ENCODE measurements at places on chromosomes 7 and 10.

DNA sequence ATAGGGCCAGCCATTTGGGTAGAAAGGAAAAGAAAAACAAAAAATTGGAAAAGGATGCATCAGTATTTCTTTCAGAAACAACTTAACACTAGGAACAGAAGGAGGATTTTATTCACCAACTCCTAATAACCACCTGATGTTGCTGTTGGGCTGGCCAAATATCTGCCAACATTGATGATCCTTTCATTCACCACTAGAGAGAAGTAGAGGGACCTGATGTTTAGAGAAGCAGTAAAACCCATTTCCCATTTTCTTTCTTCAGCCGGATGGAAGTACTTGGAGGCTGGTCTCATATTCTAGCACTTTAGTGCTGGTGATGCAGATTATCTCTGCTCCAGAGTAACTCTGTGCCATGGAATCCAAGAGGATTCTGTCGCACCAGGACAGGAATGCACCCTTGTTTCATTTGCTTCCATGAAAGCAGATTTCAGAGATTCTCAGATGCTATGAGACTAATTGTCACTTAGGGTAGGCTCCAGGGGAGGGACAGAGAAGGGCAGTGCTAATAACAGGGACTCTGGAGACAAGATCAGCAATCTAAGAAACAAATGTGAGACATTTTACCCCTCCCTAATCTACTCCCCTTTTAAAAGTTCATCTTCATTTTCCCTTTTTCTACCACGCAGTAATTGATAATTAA is 3.1 kb downstream of the KLLN start:
- peak; percentile 53 for DNase-seq

DNA sequence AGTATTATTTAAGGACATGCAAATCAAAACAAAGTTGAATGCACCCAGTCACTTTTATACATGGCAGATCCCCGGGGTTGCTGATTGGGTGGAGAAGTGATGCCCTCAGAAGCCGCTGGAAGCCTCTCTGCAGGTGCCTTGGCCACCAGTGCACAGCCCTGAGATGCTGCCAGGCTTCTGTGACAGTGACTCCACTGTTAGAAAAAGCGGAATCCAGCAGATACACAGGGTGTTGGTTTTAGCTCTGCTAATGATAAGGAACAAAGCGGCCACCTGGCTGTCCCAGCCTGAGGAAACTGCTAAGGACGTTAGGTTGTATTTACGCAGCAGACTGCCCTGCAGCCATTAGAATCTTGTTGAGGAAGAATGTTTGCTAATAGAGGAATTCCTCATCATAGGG is 47.5 kb downstream of the JAKMIP3 start:
- DNase-seq, result no peak

DNA sequence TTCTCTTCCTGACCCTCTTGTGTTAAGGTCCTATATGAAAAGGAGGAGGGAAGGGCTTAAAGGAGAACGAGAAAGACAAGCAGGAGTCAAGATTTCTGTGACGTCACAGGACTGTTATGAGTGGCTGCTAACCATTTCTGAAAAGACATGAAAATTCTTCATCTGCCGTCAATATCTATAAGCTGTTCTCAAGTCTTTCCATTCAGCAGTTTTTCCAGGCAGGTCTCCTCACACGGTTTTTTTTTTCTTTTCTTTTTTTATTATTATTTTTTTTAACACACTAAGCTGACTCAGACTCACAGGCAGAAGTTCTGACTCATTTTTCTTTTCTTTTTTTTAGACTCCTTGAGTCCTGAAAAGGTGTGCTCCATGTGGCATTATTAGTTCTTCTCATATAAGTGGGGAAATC is 72.0 kb downstream of the DGKI start:
- DNase-seq, result no peak

GRCh38 chr10:369684-370448 is 234.6 kb downstream of the ZMYND11 start:
- no peak for DNase-seq
